ENCODE measurements at places on chromosomes 6 and 20.

DNA sequence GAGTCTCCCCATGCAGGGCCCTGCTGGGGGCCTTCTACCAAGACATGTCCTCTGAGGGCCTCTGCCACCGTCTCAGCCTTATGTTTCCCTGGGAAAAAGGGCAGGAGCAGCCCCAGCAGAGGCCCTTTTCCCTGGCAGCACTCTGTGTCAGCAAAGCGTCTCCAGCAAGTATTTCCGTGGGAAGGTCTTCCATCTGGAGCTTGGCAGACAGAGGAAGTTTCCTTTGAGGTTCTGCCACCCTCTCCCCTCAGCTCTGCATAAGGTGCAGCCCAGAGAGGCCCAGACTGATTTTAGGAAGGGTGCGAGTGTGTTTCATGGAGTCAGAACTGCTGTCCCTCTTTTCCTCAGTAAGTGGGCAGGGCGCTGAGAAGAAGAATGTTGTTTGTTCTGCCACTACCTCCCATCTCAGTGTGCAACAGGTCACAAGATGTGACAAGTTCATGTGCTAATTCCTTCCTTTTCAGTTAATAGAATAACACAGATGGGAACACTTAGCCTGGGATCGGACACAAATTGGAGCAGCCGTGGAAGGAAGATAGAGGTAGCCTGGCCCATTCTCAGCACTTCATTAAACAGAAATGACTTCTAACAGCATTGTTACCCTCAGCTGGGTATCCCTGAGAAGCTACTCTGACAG is 784.4 kb downstream of the MAFB start:
- DNase-seq: no peak

- no peak for DNase-seq
Measured at GRCh38 chr20:23215344-23215995, 129.3 kb upstream of the CD93 start.

DNA sequence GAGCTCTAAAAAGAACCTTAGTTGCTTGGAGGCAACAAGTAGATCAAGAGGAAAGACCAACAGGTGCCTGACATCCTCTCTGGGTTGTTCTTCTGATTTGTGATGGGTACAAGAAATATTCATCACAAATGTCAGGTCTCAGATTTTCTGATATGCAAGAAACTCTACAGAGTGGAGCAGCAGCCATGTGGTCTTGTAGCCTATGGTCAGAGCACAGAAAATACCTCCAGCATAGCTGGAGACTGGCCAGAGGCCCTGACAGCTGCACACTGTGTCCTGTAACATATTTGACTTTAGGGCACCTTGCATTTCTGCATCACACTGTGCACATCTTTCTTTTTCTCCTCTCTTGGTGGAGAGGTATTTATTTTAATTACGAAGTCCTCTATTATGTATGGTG is 116.3 kb downstream of the GMPR start:
- no peak for DNase-seq

DNA sequence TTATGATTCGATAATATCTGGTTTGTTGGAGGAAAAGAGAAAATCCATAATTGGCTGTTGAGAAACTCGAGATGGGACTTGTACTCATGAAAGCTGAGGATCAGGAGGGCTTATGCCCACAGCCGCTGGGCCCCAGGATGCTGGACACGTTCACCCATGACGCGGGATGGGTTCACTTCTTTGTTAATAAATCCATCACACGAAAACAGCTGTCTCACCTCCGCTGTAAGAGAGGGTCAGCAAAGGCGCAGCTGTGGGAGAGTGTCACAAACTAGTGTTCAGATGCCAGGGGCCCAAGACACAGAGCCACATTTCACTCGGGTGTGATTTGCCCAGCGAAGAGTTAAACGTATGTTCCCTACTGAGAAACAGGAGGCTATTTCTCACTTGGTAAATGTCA is 315.1 kb downstream of the THBS2 start:
- no peak for DNase-seq

- DNase-seq: no peak
Measured at GRCh38 chr6:95519228-95520037, 57.9 kb upstream of the MANEA start.

- DNase-seq: no peak
Measured at GRCh38 chr6:63389191-63389844, 69.5 kb upstream of the LGSN start.

DNA sequence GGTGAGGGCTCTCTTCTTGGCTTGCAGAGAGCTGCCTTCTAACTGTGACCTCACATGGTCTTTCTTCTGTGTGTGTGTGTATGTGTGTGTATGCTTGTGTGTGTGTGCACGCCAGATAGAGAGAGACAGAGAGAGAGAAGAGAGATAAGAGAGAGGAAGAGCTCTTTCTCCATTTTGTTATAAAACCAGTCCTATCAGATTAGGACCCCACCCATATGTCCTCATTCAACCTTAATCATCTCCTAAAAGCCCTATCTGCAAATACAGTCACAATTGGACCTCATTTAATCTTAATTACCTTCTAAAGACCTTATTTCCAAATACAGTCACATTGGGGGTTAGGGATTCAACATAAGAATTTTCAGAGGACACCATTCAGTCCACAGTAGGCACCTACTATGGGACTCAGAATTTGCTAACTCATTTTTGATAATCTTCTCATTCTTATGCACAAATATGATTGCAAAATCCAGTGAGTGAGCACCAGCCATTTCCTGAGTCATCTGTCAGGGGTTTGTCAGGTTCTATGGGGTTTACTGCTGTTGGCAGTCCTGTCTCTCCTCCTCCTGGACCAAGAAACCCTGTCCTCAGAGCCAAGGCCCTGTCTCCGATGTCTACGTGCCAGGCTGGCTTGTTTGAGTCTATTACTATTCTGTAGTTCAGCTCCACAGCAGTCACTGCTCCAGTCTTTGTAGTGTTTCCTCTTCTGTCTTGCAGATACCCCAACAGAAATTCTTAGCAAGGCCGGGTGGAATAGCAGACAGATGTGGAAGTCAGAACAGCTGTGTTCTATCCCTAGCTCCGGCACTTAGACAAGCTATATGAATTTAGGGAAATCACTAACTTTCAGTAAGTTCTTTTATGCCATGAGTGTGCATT is 59.0 kb upstream of the FAM184A start:
- DNase-seq: no peak

DNA sequence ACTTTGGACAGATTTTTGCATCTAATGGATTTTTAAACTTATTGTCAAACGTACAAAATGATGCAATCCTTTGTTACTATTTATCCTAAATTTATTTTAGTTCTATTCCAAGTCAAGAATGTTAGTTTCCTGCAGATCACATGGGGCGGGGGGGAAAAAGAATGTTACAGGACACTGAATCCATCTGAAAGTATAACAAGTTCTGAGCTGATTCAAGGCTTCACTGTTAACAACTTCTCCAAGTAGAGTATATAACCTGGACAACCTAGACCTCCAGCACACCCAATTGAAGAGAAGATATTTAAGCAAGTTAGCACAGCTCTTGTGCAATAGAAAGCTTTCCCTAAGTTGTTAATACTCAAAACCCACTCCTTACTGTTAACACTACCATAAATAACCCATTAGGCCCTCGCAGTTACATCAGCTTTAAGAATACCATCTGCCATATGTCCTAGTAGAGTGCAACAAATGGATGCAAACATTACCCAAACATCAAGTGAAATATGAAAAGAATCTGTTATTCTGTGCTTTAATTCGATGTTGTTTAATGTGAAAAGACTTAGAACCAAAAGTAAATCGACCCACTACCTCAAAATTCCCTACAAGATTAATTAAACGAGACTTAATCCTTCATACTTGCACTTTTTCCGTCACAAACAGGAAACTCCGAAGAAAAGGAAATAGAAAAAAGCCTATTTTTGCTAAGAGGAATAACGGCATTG is 1.3 kb downstream of the SEC63 start:
- DNase-seq: no peak

- DNase-seq: no peak
Measured at GRCh38 chr6:93318121-93318520, 101.2 kb downstream of the EPHA7 start.

DNA sequence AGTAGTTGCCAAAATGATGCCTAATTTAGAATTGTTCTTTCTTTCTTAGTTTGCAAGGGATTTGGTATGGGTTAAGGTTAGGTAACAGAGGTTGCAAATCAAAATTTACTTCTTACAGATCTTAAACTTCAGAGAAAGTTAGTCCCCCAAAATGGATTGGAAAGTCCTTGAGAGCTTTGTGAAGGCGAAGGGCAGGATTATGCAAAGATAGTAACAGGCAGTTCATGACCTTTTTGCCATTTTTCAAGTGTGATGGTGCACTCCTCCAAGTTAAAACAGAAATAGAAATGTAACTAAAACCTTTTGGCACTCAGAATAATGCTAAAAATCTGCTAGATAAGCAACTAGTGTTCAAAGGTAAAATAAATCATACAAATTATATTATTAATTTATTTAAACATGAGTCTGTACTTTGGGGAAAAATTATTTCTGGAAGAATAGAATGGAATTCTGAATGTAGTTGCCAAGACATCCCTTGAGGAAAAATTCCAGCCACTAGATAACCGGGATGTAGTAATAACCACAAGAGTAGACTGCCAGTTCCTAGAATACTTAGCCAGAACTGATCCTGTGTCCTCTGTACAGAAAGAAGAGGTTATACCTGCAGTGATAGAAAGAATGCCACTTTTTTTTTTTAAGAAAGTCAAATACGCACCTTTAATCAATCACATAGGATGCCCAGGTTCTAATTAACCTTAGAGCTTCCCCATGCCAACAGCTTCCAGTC is 31.8 kb upstream of the DAAM2 start:
- no peak for DNase-seq

- no peak for DNase-seq
Measured at GRCh38 chr20:40591119-40591518, 97.9 kb downstream of the MAFB start.

- DNase-seq: no peak
Measured at GRCh38 chr6:133203344-133203697, 37.8 kb upstream of the EYA4 start.

Data from activated T-cell treated with anti-CD3 and anti-CD28 coated beads, Interleukin-2, amount 50 U/mL, for 1 hour (primary cell).